ENCODE measurements at places on chromosomes 7 and 10.

DNA sequence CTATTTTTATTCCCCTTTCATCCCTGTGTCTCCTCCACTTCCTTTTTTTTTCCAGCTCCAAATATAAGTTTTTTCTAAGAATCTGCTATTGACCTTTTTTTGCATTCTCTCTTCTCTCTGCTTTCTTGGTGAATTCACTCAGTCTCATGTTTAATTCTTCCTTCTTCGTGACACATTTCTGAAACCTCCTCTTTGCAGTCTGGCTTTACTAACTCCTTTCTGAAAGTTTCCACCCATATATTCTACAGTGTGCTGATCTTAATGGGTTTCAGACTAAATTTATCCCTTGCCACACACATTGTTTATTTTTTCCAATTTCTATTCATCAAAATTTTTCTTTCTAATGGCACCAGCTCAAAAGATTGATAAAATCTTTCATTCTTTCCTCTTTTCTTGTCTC lies 47.8 kb upstream of the CALD1 start:
- DNase-seq: no peak

DNA sequence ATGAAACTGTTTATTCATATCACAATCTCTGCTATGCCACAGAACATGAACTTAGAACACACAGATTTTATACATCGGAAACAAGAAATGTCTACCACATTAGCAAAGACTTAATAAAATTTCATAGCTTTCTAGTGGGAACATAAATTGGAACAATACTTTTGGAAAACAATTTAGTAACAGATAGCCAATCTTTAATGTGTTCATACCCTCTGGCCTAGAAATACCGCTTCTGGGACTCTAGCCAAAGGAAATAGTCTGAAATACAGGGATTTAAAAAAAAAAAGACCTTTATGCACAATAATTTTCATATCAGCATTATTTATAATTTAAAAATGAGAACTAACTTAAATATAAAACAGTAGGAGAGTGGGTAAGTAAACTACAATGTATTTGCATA lies 168.5 kb downstream of the PLXNA4 start:
- DNase-seq: no peak

DNA sequence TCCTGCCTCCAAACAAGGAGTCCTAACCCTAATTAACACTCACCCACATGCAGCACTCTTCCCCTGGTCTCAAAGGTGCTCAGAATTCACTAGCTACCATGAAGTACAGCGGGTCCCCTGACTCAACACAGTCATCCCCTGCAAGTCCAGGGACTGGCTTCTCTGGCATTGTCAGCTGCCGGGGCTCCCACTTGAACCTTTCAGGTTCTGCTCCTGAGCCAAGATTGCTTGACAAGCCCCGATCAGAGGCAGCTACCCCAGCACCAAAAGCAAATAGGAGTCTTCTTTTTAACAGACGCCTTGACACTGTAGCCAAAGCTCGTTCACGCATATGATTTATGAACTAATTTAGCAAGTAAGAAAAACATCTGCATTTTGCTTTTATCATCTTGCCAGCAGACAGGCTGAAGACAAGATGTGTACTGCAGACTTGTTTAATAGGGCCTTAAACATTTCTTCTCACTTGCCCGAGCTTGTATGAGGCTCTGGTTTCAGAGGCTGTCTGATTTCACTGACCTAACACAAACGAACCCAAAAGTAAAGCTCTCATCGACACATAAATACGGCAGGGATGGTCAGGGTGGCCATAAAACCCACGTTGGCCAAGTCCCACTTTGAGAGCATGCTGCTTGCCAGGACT lies 67.6 kb upstream of the ADAM12 start:
- DNase-seq: no peak

- no peak for DNase-seq
Measured at GRCh38 chr10:101831169-101831811, 12.3 kb downstream of the KCNIP2 start.

DNA sequence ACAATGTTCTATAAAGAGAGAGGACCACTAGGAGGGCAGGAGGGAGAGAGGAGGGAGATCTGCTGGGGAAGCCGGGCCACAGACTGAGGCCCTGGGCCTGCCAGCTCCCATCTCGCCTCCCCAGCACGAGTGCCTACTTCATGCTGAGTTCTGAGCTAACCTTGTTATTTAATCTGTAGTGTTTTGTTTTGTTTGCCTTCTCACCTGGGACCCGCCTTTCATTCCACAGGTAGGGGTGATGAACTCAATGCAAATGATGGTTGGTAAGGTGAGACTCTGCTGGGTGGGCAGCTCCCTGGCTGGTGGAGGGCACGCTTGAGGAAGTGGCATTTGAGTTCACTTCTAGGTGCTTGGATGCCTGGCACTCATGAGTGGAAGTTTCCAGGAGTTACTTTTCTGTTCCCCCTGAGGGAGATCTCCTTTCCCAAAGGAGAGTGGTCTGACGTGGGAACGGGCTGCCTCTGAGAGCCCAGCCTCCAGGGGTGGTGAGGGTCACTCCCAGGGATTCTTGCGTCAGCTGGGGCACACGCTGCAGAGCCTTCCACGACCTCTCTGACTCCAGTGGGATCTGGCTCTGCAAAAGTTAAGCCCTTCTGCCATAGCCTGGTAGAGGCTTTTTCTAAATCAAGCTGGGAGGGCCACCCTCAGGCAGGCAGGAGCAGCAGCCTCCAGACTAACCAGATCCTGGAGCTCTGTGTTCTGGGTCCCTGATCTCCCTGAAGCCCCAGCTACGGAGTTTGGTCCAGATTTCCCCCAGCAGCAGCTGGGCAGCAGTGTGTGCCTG lies 22.4 kb downstream of the UBTD1 start:
- no peak for DNase-seq

DNA sequence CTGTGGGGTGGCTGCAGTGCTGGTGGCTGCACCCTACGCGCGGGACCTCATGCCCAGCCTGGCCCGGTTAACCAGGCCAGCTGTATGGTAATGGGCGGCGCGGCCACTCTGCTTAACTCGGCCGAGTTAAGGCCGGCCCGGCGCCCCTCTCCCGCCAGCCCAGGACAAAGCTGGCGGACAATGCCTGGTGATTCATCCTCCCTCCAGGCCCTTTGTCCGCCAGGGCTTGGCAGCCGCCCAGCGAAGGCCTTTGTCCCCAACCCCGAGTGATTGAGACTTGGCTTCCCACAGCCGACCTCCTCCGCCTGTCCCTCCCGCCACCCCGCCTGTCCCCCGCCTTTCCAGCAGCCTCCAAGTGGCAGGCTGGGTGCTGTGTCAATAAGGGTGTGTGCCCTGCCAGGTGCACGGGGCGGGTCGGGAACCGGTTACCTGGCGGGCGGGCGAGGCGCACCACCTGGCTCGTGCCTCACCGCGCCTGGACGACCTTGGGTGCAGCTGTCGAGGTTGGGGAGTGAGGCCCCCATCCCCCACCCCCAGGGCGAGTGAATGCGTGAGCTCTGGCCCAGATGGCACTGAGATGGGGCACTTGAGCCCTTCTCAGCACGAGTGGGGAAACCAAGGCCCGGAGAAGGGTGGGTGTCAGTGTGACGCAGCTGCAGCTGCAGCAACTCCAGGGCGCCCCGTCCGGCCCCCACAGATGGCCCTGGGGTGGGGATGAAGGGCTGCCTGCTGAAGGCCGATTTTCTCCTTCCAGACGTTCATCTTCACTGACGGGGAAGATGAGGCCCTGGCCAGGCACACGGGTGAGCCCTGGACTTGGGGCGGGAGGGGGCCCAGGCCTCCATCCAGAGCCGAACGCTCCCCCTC lies 4.6 kb downstream of the LFNG start:
- no peak for DNase-seq

DNA sequence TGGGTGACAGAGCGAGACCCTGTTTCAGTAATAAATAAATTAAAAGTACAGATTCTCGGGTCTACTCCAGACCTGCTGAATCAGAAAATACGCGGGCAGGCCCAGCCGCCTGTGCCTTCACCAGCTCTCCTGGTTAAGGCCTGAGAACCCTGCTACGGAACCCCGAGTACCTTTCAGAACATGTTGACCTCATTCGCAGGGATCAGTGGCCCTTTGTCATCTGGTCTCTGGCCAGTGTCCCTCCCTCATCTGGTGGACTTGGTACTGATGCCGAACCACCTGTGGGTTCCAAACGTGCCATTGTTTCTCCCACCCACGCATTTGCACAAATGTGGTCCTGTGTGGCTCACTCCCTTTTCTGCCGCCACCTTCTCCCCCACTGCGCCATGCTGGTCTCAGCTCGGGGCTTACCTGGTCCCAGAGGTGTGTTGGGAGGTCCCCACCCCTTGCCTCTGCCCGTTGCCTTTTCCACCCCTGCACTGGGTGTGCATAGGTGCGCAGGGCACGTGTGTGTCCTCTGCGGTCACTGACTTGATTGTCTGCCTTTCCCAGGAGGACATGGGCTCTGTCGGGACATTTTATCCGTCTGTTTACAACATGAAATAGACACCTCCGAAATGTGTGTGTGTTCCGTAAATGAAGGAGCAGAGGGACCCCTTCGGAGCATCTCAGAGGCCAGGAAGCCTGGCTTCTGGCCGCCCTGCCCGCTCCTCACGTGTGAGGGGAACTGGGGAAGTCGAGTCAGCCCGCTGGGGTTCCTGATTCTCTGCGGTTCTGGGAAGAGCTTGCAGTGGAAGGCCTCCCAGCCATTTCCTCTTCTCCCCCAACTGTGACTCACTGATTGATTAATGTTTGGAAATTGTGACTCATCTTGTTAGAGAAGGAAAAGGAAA lies 135.2 kb downstream of the CUX1 start:
- no peak for DNase-seq

Data from activated T-helper 9 cell treated with anti-CD3 and anti-CD28 coated beads, Interleukin-2, amount 50 U/mL, for 16 hours (primary cell).